Activated CD4-positive, alpha-beta T cell treated with anti-CD3 and anti-CD28 coated beads, Interleukin-2, amount 10 ng/mL, durations not matched to agents 7 days and 5 days (primary cell): ENCODE measurements at places on chromosomes 12 and 14. TPM values are rescaled to one million over a fixed set of nuclear protein-coding genes. Genes with fewer than 3 reads are reported as not detected.
A peak's percentile ranks its signal among the peaks of the same experiment; 100 is the strongest.

DNA sequence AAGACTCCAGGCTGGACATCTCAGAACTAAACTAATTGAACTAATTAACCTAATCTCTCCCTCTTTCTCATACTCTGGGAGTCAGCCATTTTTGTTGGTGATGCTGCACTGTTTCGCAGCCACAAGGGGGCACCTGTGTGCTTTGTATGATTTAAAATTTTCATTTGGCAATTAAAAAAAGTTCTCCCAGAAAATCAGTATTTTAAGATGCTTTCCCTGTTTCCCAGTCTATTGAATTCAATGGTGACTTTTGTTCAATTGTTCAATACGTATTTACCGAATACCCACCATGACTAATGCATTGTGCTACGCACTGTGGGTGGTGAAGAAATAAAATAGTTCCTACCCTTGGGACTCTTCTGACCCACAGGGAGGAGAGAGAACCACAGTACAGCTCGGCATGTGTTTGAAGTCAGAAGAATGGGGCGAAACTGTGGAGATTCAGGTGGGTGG is 63.7 kb downstream of the ZNF664 start:
- H3K4me3 ChIP-seq: no peak overlapping the region
- H3K36me3 ChIP-seq: no peaks in the 10 kb centered on the region
- H3K27ac ChIP-seq: no peak overlapping the region
- H3K27me3 ChIP-seq: peaks cover 6% of the 10 kb centered on the region
- DNase-seq: peak; percentile 39
- H3K4me1 ChIP-seq: no peaks in the 10 kb centered on the region

DNA sequence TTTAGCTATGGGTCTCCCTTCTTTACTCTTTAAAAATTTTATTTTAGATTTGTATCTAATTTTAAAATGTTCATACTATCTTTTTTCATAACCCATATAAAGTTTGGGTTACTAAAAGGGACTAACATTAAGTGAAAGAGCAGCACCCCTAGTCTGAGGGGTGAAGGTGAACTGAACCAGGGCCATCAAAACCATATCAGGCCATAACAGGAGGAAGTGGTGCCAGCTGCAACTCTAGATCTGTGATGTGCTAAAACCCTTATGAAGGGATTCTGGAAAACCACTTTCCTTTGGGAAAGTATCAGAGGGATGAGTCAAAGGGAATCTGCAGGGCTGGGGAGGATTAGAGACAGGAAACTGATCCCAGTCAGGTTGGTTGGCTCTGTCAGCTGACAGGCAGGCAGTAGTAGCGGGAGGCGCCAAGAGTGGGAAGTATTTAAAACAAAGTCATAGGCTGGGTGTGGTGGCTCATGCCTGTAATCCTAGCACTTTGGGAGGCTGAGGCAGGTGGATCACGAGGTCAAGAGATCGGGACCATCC is 162.5 kb downstream of the PPM1H start:
- no peak overlapping the region for H3K4me3 ChIP-seq
- H3K36me3 ChIP-seq: no peaks in the 10 kb centered on the region
- H3K27me3 ChIP-seq: peaks cover 2% of the 10 kb centered on the region
- DNase-seq: no peak
- H3K4me1 ChIP-seq: peaks cover 3% of the 10 kb centered on the region
- no peak overlapping the region for H3K27ac ChIP-seq

DNA sequence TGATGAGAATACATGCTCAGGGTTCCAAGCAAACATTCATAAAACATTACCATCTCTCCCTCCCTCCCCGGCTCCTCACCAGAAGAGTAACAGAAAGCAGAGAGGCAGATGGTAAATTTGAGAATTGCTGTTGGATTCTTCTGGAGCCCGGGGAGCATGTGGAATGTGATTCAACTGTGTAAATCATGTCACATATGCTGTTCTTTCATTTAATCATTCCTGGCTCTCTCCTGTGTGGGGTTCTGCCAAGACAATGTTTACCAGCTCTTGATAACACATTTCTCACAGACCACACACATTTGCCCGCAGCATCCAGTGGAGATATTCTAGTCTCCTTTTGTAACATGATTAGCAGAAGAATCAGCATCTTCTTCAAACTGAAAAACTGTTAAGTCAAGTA is 23.4 kb upstream of the NR2C1 start:
- H3K27ac ChIP-seq: no peak overlapping the region
- H3K4me1 ChIP-seq: no peaks in the 10 kb centered on the region
- peaks cover 5% of the 10 kb centered on the region for H3K27me3 ChIP-seq
- DNase-seq: no peak

GRCh38 chr12:117069926-117070900 is 29.0 kb downstream of the TESC start:
- H3K4me1 ChIP-seq: peaks cover 18% of the 10 kb centered on the region
- DNase-seq: no peak
- H3K27ac ChIP-seq: no peak overlapping the region
- no peaks in the 10 kb centered on the region for H3K27me3 ChIP-seq
- H3K36me3 ChIP-seq: no peaks in the 10 kb centered on the region

- no peak overlapping the region for H3K27ac ChIP-seq
- no peak for DNase-seq
- H3K27me3 ChIP-seq: peaks cover 17% of the 10 kb centered on the region
- H3K4me3 ChIP-seq: no peak overlapping the region
These were observed 2.4 kb upstream of the MIPOL1 start for GRCh38 chr14:37195327-37195726.

- DNase-seq: no peak
- H3K27me3 ChIP-seq: no peaks in the 10 kb centered on the region
- H3K36me3 ChIP-seq: no peaks in the 10 kb centered on the region
- no peak overlapping the region for H3K27ac ChIP-seq
- no peak overlapping the region for H3K4me3 ChIP-seq
These were observed 95.1 kb upstream of the NRXN3 start for GRCh38 chr14:78075033-78075432.

- H3K27ac ChIP-seq: no peak overlapping the region
- H3K4me1 ChIP-seq: peaks cover 54% of the 10 kb centered on the region
- H3K36me3 ChIP-seq: peaks cover 9% of the 10 kb centered on the region
- H3K27me3 ChIP-seq: no peaks in the 10 kb centered on the region
These were observed 21.2 kb downstream of the TMED10 start for GRCh38 chr14:75155169-75155568.

DNA sequence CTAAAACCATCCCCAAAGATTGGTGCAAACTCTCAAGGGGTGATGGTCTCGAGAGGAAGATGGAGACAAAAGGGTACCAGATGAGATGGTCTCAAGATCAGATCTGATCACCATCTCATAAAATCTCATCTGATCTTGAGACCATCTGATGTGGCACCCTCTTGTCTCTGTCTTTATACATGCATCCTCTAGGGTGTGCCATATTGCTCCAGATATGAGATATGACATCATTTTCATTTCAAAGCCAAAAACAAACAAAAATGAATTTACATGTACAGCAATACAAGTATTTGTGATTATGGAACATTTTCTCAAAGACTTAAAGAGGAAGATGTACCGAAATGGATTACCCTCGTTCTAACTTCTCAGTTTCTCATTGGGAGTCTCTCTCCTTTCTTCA is 787.2 kb downstream of the GALC start:
- no peak for DNase-seq
- no peaks in the 10 kb centered on the region for H3K4me1 ChIP-seq
- H3K27me3 ChIP-seq: no peaks in the 10 kb centered on the region

GRCh38 chr14:22387776-22388241 is 201.2 kb downstream of the DAD1 start:
- H3K36me3 ChIP-seq: no peaks in the 10 kb centered on the region
- H3K27ac ChIP-seq: no peak overlapping the region
- DNase-seq: no peak
- no peak overlapping the region for H3K4me3 ChIP-seq
- no peaks in the 10 kb centered on the region for H3K27me3 ChIP-seq
- no peaks in the 10 kb centered on the region for H3K4me1 ChIP-seq

DNA sequence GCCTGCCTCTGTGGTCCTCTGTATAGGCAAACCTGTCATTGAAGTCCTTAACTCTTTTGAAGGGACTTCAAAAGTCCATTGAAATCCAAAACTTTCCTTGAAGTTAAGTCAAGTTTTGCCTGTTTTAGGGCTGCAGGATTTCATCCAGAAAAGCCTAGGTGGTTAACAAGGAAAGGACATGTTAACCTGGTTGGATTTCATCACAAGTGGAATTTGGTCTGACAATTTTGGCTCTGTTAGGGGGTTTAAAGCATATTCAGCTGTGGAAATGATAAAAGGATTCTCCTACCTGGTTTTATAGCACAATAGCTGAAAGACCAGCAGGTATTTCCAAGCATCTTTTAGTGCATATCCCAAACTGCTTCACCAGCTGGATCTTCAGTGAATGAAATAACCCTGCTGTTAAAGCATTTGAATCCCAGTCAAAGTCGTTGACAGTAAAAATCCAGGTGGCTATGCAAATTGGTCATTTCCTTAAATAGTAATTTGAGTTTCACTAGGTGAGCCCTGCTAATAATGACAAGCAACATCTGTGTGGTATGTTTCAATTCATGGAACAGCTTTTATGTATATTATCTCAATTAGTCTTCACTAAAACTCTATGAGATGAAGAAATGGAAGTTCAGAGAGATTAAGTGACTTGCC is 400.5 kb downstream of the ETNK1 start:
- no peak for DNase-seq
- H3K27me3 ChIP-seq: no peaks in the 10 kb centered on the region
- H3K27ac ChIP-seq: no peak overlapping the region
- no peaks in the 10 kb centered on the region for H3K36me3 ChIP-seq

GRCh38 chr12:106445959-106446358 is 88.4 kb downstream of the POLR3B start:
- H3K4me1 ChIP-seq: no peaks in the 10 kb centered on the region
- no peak overlapping the region for H3K4me3 ChIP-seq
- no peak overlapping the region for H3K27ac ChIP-seq
- no peaks in the 10 kb centered on the region for H3K27me3 ChIP-seq
- DNase-seq: no peak
- no peaks in the 10 kb centered on the region for H3K36me3 ChIP-seq

GRCh38 chr12:75302225-75302624 is 27.9 kb downstream of the CAPS2 start:
- no peaks in the 10 kb centered on the region for H3K36me3 ChIP-seq
- no peak for DNase-seq
- H3K4me1 ChIP-seq: no peaks in the 10 kb centered on the region

DNA sequence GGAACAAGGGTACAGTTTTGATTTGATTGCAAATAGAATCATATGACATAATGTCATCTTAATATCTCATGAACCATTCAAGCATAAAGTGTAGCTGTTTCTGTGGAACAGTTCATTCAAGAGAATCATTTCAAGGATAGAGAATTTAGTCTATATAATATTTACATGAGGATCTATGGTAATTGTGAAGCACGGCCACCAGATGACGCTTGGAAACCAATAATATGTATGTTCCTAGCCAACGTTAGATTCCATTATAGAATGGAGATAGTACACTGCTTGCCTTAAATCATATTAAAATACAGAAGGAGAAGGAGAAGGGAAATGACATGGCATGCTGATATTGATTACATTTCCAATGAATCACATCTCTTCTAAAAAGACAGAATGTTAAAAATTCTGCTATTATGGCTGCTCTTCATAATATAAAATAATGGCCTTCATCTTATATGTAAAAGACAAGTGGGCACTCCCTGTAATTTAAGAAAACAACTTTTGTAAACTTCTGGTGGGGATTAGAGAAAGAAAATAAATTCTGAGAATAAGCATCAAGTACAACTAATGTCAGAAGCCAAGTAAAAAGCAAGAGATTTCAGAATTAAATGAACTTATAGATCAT is 351.0 kb downstream of the NAV3 start:
- DNase-seq: no peak
- H3K27ac ChIP-seq: no peak overlapping the region
- H3K27me3 ChIP-seq: no peaks in the 10 kb centered on the region
- H3K36me3 ChIP-seq: no peaks in the 10 kb centered on the region

- peaks cover 29% of the 10 kb centered on the region for H3K4me1 ChIP-seq
- peaks cover 19% of the 10 kb centered on the region for H3K27me3 ChIP-seq
- H3K36me3 ChIP-seq: peaks cover 9% of the 10 kb centered on the region
- DNase-seq: no peak
These were observed 945 bp upstream of the HIP1R start for GRCh38 chr12:122834104-122834920.

GRCh38 chr14:58566979-58567378 is 70.8 kb upstream of the DACT1 start:
- no peak overlapping the region for H3K27ac ChIP-seq
- H3K4me1 ChIP-seq: peaks cover 25% of the 10 kb centered on the region
- H3K4me3 ChIP-seq: no peak overlapping the region
- no peaks in the 10 kb centered on the region for H3K27me3 ChIP-seq
- DNase-seq: no peak

GRCh38 chr12:57099047-57099714 is 10.3 kb downstream of the NAB2 start:
- no peaks in the 10 kb centered on the region for H3K27me3 ChIP-seq
- H3K4me1 ChIP-seq: peaks cover 56% of the 10 kb centered on the region
- peaks cover 49% of the 10 kb centered on the region for H3K36me3 ChIP-seq
- no peak for DNase-seq

GRCh38 chr14:25841226-25841625 is 756.6 kb downstream of the NOVA1 start:
- DNase-seq: no peak
- H3K27me3 ChIP-seq: no peaks in the 10 kb centered on the region
- no peak overlapping the region for H3K27ac ChIP-seq
- no peaks in the 10 kb centered on the region for H3K4me1 ChIP-seq
- H3K36me3 ChIP-seq: no peaks in the 10 kb centered on the region

GRCh38 chr14:36315159-36315853 is 5.1 kb downstream of the MBIP start:
- peaks cover 32% of the 10 kb centered on the region for H3K4me1 ChIP-seq
- no peak overlapping the region for H3K4me3 ChIP-seq
- DNase-seq: peak; percentile 16
- H3K36me3 ChIP-seq: peaks cover 19% of the 10 kb centered on the region

- no peak overlapping the region for H3K27ac ChIP-seq
- no peaks in the 10 kb centered on the region for H3K36me3 ChIP-seq
- peaks cover 3% of the 10 kb centered on the region for H3K4me1 ChIP-seq
- H3K4me3 ChIP-seq: no peak overlapping the region
- DNase-seq: no peak
These were observed 126.3 kb downstream of the KIF26A start for GRCh38 chr14:104264495-104265265.

- no peak overlapping the region for H3K4me3 ChIP-seq
- H3K27ac ChIP-seq: no peak overlapping the region
- no peaks in the 10 kb centered on the region for H3K4me1 ChIP-seq
- H3K27me3 ChIP-seq: no peaks in the 10 kb centered on the region
- no peaks in the 10 kb centered on the region for H3K36me3 ChIP-seq
- DNase-seq: no peak
These were observed 225.0 kb upstream of the G2E3 start for GRCh38 chr14:30333934-30334333.

GRCh38 chr14:26206640-26207039 is 391.2 kb downstream of the NOVA1 start:
- DNase-seq: no peak
- peaks cover 15% of the 10 kb centered on the region for H3K27me3 ChIP-seq
- no peak overlapping the region for H3K4me3 ChIP-seq
- no peaks in the 10 kb centered on the region for H3K36me3 ChIP-seq
- no peaks in the 10 kb centered on the region for H3K4me1 ChIP-seq

- no peak for DNase-seq
- no peaks in the 10 kb centered on the region for H3K36me3 ChIP-seq
- peaks cover 69% of the 10 kb centered on the region for H3K4me1 ChIP-seq
- peak overlapping the region; percentile 77 for H3K27ac ChIP-seq
- H3K4me3 ChIP-seq: no peak overlapping the region
These were observed 13.1 kb upstream of the PPP4R4 start for GRCh38 chr14:94161058-94161457.

Gene SPRING1
- 28.8 TPM for total RNA-seq

Gene BCL11B
- total RNA-seq: 116 TPM

Gene KRT3
- not detected for total RNA-seq

Gene MYO1H
- total RNA-seq: not detected

Gene PGF
- 0.12 TPM for total RNA-seq

Gene TSFM
- 29.7 TPM for total RNA-seq

Gene LBHD2
- not detected for total RNA-seq

Gene INHBE
- not detected for total RNA-seq

Gene HVCN1
- 18.7 TPM for total RNA-seq

Gene CCDC175
- not detected for total RNA-seq

Gene CCDC198
- total RNA-seq: not detected

Gene RNASE1
- total RNA-seq: not detected
